ENCODE measurements at places on chromosomes 4 and X. TPM values are rescaled to one million over a fixed set of nuclear protein-coding genes. Genes with fewer than 3 reads are reported as not detected.

The C1QTNF7 gene
- total RNA-seq = 12.0 TPM

- no peaks in the 10 kb centered on the region for H3K27me3 ChIP-seq
- H3K27ac ChIP-seq = no peak overlapping the region
- DNase-seq = no peak
- no peak overlapping the region for H3K4me3 ChIP-seq
- H3K4me1 ChIP-seq = peaks cover 5% of the 10 kb centered on the region
Observed at GRCh38 chrX:110402850-110403221, 44.2 kb downstream of the RTL9 start.

- H3K4me3 ChIP-seq = no peak overlapping the region
- H3K4me1 ChIP-seq = peaks cover 6% of the 10 kb centered on the region
- H3K27me3 ChIP-seq = no peaks in the 10 kb centered on the region
- no peaks in the 10 kb centered on the region for H3K36me3 ChIP-seq
- no peak for DNase-seq
- H3K27ac ChIP-seq = no peak overlapping the region
Observed at GRCh38 chrX:74246524-74246923, 57.5 kb upstream of the ZCCHC13 start.

GRCh38 chr4:153705743-153706468 lies 21.8 kb downstream of the TLR2 start:
- no peak overlapping the region for H3K4me3 ChIP-seq
- no peaks in the 10 kb centered on the region for H3K36me3 ChIP-seq
- no peak for DNase-seq
- H3K27ac ChIP-seq = no peak overlapping the region
- H3K4me1 ChIP-seq = no peaks in the 10 kb centered on the region

GRCh38 chrX:153924149-153924861 lies 1.8 kb downstream of the ARHGAP4 start:
- H3K36me3 ChIP-seq = no peaks in the 10 kb centered on the region
- peaks cover 55% of the 10 kb centered on the region for H3K4me1 ChIP-seq
- DNase-seq = no peak
- no peak overlapping the region for H3K4me3 ChIP-seq
- H3K27ac ChIP-seq = no peak overlapping the region

GRCh38 chrX:46703980-46704379 lies 54.9 kb downstream of the SLC9A7 start:
- H3K4me1 ChIP-seq = no peaks in the 10 kb centered on the region
- H3K27me3 ChIP-seq = no peaks in the 10 kb centered on the region
- no peak overlapping the region for H3K4me3 ChIP-seq
- no peaks in the 10 kb centered on the region for H3K36me3 ChIP-seq
- DNase-seq = no peak
- H3K27ac ChIP-seq = no peak overlapping the region

DNA sequence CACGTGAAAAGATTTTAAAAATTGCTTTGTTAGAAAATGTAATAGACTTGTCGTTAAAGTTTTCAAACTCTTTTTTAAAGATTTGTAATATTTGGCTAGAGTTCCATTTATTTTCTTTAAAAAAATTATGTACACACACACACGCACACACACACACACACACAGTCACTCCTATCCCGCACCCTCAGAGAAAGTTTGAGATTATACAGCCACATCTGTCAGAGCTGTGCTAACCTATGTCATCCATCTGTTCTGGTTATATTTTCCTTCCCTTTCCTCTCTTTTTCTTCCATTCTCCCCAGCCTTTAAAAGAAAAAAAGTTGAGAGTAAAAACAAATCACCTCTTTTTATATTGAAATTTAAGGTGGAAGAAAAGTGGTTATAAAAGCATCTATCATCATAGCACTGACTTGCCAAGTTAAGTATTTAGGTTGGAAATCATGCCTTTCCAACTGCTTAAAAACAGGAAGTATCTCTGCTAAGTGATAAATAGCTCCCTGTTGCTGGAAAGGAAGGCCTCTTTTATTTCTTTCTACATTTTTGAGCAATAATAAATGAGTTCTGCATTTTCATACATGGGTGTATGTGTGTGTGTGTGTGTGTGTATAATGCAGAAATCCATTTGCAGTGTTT lies 163.3 kb upstream of the SPRY1 start:
- H3K36me3 ChIP-seq = no peaks in the 10 kb centered on the region
- DNase-seq = no peak

GRCh38 chr4:22246847-22247246 lies 269.0 kb downstream of the ADGRA3 start:
- no peak overlapping the region for H3K4me3 ChIP-seq
- H3K4me1 ChIP-seq = no peaks in the 10 kb centered on the region
- no peaks in the 10 kb centered on the region for H3K27me3 ChIP-seq
- H3K36me3 ChIP-seq = no peaks in the 10 kb centered on the region
- no peak for DNase-seq

DNA sequence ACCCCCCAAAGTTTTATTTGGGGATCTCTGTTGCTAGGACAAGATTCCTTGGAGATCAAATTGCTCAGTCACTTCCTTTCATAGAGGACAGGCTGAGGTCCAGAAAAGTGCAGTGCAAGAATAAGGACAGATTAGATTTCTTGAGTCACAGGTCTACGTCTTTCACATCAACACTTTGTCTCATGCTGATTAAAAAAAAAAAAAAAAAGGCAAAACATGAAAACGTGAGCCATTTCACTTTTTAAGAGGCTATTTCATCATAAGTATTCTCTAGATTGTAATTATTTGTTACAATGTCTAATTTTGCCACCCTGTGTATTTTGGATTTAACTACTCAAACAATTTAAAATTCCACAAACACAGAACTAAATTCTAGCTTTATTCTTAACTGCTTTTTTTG lies 647.0 kb downstream of the TRAM1L1 start:
- no peaks in the 10 kb centered on the region for H3K27me3 ChIP-seq

DNA sequence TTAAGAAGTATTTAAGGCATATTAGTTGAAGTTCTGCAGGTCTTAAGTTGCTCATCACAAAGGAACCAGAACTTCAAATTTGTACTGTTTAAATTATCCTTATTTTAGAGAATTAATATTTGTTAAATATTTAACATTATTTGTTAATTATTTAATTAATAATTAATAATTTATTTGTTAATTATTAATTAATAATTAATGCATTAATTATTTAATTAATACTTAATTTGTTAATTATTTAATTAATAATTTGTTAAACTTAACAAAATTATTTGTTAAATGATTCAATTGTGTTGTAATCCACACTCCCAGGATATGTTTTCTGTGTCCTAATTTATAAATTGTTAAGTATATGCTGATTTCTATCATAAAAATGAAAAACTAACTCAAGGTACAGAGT lies 129.4 kb downstream of the GLRA3 start:
- no peaks in the 10 kb centered on the region for H3K27me3 ChIP-seq
- no peaks in the 10 kb centered on the region for H3K4me1 ChIP-seq
- no peak overlapping the region for H3K27ac ChIP-seq
- no peaks in the 10 kb centered on the region for H3K36me3 ChIP-seq

The PSAPL1 gene
- total RNA-seq = not detected

The NMU gene
- 8.1 TPM for total RNA-seq

GRCh38 chr4:123430031-123430430 lies 33.4 kb downstream of the SPRY1 start:
- no peak overlapping the region for H3K4me3 ChIP-seq
- H3K4me1 ChIP-seq = no peaks in the 10 kb centered on the region
- H3K36me3 ChIP-seq = no peaks in the 10 kb centered on the region
- DNase-seq = no peak

DNA sequence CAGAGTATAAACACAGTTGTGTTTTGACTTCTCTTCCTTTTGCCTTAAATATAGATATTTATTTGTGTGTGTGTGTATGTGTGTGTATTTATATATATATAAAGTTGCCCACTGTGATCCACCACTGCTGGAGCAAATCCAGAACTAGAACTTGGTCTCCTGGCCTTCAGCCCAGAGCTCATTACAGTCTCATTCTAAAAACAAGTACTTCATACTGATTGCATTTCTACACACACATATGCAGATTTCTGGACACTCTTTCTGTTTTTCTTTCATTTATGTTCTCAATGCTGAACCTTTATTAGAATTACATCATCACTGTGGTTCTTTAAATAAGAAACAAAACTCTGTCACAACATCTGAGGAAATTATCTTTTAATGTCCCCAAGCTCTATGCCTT lies 381 bp downstream of the TXK start:
- no peak overlapping the region for H3K4me3 ChIP-seq
- DNase-seq = no peak
- no peaks in the 10 kb centered on the region for H3K27me3 ChIP-seq
- H3K36me3 ChIP-seq = peaks cover 11% of the 10 kb centered on the region
- no peak overlapping the region for H3K27ac ChIP-seq

- H3K4me1 ChIP-seq = no peaks in the 10 kb centered on the region
- no peak overlapping the region for H3K4me3 ChIP-seq
Observed at GRCh38 chrX:9205599-9206223, 171.8 kb upstream of the FAM9B start.

GRCh38 chr4:89314291-89314690 lies 6.7 kb upstream of the GPRIN3 start:
- no peak for DNase-seq
- H3K4me1 ChIP-seq = no peaks in the 10 kb centered on the region
- no peaks in the 10 kb centered on the region for H3K27me3 ChIP-seq

DNA sequence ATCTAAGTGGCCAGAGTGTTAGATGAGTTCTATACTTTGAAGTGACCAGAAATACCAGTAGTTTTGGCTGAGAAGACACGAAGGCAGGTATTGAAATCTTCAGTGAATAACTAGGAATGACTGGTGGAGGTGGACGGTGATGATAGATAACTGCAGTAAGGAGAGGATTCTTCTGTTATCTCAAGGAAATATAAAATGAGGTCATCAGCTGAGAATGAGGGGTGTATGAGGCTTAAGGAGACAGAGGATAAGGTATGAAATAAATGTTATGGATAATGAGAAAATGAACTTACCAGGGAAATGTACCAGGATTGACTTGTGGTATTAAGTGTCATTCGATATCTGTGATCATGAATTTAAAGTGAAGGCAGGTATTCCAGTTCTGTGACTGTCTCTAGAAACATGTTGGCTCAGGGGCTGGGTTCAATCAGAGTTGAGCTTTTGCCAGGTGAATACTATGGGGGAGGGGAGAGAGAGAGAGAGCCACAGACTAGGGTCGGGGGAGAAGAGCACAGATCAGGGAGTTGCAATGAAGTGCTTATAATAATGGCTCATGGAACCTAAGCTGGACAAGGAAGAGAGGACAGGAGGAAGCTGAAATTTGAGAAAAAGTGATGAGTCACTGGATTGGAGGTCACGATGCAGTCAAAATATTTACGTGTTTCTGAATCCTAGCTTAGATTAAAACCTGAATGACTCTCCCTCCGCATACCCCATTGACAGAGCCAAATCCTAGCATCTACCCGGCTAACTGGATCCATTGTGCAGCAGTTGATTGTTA lies 37.5 kb upstream of the BRS3 start:
- no peaks in the 10 kb centered on the region for H3K27me3 ChIP-seq
- no peak for DNase-seq
- no peaks in the 10 kb centered on the region for H3K36me3 ChIP-seq
- no peak overlapping the region for H3K4me3 ChIP-seq
- H3K4me1 ChIP-seq = no peaks in the 10 kb centered on the region
- no peak overlapping the region for H3K27ac ChIP-seq

DNA sequence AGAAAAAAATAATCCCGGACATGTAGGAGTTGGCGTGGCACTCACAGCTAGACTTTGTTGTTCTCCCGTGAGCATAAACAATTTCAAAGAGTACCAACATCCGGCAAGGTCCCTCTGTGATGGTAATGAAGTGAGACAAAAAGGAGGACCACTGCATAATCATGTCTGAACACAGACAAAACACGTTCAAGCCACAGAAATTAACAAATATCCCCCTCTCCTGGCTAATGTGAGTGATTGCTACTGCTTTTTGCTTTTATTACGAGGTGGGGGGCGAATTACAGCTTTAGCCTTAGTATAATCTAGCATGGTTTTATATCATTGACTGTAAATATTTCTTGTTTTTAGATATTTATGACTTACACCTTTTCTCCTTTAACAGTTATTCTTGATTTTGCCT lies 118.5 kb downstream of the PLS3 start:
- no peaks in the 10 kb centered on the region for H3K4me1 ChIP-seq
- no peak overlapping the region for H3K27ac ChIP-seq
- DNase-seq = no peak
- H3K27me3 ChIP-seq = no peaks in the 10 kb centered on the region
- H3K36me3 ChIP-seq = no peaks in the 10 kb centered on the region

The COL4A5 gene
- total RNA-seq = 36.3 TPM

DNA sequence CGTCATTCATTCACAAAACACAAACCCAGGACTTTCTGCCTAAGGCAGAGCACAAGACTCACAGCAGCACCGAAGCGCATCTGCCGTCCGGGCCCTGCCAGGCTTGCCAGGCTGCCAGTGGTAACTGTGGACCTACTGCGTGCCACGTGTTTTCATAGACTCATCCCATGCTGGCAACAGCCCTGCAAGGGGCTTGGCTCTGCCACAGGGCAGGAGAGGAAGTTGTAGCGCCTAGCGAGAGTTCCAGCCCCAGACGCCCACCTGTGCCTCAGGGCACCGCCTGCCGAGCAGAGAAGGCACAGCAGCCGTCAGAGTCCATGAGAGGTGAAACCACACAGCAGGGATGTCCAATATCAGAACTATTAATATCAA lies 18.9 kb upstream of the MRFAP1 start:
- H3K27me3 ChIP-seq = no peaks in the 10 kb centered on the region
- no peaks in the 10 kb centered on the region for H3K4me1 ChIP-seq
- peaks cover 31% of the 10 kb centered on the region for H3K36me3 ChIP-seq
- H3K27ac ChIP-seq = no peak overlapping the region
- H3K4me3 ChIP-seq = no peak overlapping the region
- no peak for DNase-seq

DNA sequence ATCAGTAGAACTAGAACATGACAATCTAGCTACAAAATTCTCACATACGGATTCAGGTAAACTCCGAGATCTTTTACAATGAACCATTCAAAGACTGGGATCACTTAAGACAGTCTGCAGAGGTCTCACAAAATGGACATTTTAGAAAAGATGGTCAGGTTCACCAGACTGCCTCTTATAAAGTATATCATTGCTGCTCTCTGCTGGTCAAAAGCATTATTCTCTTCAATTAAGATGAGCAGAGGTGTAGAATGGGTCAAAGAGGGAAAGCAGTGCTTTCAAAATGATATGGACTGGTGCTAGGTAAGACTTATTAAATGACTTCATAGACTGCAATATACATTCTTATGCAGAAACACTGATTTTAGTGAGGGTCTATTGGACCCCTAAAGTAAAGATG lies 434.7 kb downstream of the PACRGL start:
- no peaks in the 10 kb centered on the region for H3K36me3 ChIP-seq
- H3K27ac ChIP-seq = no peak overlapping the region
- H3K4me1 ChIP-seq = no peaks in the 10 kb centered on the region
- no peaks in the 10 kb centered on the region for H3K27me3 ChIP-seq

DNA sequence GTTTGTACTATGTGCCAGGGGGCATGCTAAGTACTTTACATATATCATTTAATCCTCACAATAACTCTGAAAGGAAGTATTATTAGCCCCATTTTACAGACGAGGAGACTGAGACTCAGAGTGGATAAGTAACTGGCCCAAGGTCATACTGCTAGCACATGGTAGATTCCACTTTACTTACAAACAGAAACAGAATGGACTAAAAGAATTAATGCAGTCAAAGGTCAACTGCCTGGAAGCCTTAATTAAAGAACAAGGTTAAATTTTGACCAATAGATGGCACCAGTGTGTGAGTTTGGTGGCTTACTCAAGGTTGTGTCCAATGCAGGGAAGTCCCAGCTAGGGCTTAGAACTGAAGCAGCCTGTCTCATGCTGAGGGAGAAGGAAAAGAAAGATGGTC lies 4.7 kb downstream of the RIPPLY1 start:
- no peaks in the 10 kb centered on the region for H3K36me3 ChIP-seq
- peaks cover 11% of the 10 kb centered on the region for H3K4me1 ChIP-seq
- DNase-seq = no peak
- no peak overlapping the region for H3K4me3 ChIP-seq
- H3K27ac ChIP-seq = no peak overlapping the region

GRCh38 chr4:33302321-33302720 lies 2582.2 kb downstream of the PCDH7 start:
- H3K36me3 ChIP-seq = no peaks in the 10 kb centered on the region
- H3K4me3 ChIP-seq = no peak overlapping the region
- no peaks in the 10 kb centered on the region for H3K27me3 ChIP-seq

The F8A2 gene
- not detected for total RNA-seq
